ENCODE measurements at places on chromosomes 2 and 18. TPM values are rescaled to one million over a fixed set of nuclear protein-coding genes. Genes with fewer than 3 reads are reported as not detected.

DNA sequence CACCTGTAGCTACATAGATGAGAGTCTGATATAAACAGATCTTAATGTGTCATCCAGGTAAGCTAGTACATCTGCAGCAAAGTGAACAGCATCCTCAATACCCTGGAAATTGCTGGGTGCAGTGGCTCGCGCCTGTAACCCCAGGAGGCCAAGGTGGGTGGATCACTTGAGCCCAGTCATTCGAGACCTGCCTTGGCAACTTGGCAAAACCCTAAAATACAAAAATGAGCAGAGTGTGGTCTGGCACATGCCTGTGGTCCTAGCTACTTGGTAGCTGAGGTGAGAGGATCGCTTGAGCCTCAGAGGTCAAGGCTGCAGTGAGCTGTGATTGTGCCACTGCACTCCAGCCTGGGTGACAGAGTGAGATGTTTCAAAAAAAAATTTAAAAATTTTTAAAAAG, 233.9 kb upstream of the SP5 start:
- no peak for DNase-seq

Gene OR6B2
- not detected for total RNA-seq

Gene FSIP2
- 8.4 TPM for total RNA-seq

Gene FN1
- total RNA-seq, result 1,605 TPM

GRCh38 chr2:160918906-160919503, 241.2 kb upstream of the TANK start:
- DNase-seq, result peak; percentile 89

Gene MTLN
- 35.5 TPM for total RNA-seq

Gene FBXO36
- total RNA-seq, result 13.3 TPM

- peak; percentile 55 for DNase-seq
These were observed 209.0 kb downstream of the PRKCE start for GRCh38 chr2:45860136-45861121.

Gene GBX2
- not detected for total RNA-seq

Gene TCF23
- not detected for total RNA-seq

DNA sequence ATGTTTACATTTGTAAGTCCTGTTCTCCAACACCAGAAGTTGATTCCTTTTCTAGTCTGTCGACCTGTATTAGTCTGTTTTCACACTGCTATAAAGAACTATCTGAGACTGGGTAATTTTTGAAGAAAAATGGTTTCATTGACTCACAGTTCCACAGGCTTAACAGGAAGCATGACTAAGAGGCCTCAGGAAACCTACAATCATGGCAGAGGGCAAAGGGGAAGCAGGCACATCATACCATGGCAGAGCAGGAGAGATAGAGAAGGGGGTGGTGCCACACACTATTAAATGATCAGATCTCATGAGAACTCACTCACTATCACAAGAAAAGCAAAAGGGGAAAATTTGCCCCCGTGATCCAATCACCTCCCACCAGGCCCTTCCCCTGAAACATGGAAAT, 112.8 kb upstream of the MAP3K20 start:
- no peak for DNase-seq

Gene TXNDC2
- not detected for total RNA-seq

- DNase-seq, result no peak
These were observed 82.5 kb upstream of the OTX1 start for GRCh38 chr2:62968168-62968567.

Gene C2orf42
- total RNA-seq, result 12.3 TPM

DNA sequence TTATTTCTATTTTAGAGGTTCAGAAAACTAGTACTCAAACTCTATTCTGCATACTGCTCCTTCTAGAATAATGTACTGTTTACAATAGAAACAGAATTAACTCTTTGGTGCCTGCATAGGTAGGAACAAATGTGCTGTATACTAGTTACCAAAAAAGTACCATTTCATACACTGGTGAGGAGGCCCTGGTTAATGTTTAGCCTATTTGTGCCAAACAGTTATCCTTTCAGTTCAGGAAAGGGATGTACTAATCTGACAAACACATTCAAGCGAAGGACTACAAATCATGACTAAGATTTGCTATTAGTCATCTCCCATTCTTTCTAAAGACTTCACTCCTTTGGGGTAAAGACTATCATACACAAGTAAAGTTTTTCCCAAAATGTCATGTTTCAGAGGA, 47.4 kb downstream of the EXOC6B start:
- DNase-seq, result no peak

- DNase-seq, result no peak
These were observed 42.2 kb upstream of the FAM117B start for GRCh38 chr2:202592566-202592965.

Gene NGEF
- 1.6 TPM for total RNA-seq

DNA sequence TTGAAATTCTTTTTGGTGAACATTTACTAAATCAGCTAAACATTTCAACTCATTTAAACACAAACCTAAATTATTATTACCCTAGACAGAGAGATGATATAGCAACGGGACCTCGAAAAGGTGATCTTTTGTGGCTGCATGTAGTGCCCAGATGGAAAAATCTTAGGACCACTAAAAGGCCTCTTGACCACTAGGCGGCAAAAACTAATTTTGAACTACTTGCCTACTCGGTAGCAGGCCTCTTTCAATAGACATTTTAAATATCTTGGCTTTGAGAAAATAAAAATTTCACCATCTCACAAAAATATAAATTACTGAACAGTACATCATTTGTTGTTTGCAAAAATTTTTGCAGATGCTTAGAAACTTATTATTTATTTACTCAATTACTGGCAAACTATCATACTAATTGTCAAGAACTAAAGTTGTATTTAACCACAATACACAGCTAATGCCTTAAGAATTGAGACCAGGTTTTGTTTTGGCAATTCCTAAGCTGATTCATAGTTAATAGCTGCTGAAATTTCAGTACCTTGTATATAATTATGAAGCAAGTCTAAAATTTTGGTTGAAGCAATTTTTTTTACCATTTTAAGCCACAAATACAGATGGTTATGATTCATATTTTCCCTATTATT, 9.4 kb downstream of the COL3A1 start:
- DNase-seq, result no peak

Gene RUFY4
- total RNA-seq, result 0.35 TPM

Gene RNF152
- total RNA-seq, result 90.8 TPM

Gene GPR155
- total RNA-seq, result 4.5 TPM

Gene DLGAP1
- 21.5 TPM for total RNA-seq

DNA sequence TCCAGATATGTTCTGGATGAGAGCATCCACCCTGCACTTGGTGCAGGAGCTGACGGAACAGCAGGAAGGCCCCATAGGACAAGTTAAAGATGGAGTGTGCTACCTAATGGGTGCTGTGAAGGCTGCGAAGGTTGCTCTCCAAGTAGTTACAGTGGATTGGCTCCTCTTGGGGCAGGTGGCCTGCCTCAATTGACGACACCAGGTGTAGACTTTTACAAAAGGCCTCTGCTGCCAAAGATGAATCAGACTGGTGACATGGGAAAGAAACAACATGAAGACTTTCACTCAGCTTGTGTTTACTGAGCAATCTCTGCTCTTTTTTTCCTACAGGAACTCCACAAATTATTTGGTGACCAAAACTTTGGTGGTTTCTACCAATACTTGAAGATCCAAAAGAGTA, 437.7 kb downstream of the PLCL1 start:
- DNase-seq, result no peak

DNA sequence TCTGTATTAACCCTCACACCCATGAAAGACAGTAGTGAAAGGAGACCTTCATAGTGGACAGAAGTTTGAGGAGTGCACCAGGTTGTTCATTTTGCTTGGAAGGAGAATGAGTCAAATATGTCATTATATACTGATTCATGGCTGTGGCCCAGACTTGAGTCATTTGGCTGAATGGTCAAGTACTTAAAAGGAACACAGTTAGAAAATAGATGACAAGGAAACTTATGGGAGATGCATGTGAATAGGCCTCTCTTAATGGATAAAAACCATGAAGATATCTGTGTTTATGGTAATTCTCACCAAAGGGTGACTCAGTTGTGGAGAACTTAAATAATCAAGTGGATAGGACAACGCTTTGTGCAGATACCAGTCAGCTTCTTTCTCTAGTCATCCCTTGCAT, 524.7 kb upstream of the CNTNAP5 start:
- no peak for DNase-seq

Gene FAM168B
- 73.1 TPM for total RNA-seq

GRCh38 chr18:10414293-10414842, 40.1 kb upstream of the APCDD1 start:
- no peak for DNase-seq

Gene UGT1A6
- not detected for total RNA-seq

Gene SIGLEC15
- not detected for total RNA-seq

DNA sequence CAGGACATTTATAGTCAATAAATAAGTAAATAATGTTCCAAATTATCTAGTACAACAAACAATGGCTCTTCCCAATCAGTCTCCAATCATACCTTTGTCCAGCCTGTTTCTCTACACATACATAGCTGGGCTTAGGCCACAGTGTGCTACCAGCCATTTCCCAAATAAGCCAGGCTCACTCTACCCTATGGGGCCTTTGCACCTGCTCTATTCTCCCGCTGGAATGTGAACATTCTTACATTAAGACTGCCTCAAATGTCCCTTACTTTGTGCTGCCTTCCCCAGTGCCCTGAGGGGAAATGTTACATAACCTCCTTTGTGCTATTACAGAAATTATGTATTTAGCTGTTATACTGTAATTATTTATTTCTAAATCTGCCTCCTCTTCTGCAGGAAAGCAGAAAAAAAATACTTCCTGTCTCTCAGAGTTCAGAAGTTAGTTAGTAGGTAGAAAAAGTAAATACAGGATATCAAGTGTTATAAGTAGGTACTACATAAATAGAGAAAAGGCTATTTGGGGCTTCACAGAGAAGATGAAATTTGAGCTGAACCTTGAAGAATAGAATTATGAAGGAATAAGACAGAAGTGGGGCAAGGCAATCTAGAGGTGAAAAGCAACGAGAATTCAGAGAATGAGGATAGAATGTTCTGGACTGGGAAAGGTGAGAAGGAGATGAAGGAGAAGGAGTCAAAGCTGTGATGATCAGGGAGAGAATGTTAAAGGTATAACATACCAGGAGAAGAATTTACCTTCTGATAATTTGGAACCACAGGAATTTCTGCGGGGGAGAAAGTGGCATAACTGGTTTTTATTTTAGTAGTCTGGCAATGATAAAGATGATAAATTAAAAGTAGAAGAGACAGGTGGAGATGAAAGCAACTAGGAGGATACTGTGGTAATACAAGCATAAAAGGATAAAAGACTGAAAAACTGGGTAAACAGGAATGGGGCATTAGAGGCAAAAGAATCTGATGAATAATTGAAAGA, 37.0 kb downstream of the ROCK1 start:
- DNase-seq, result no peak

DNA sequence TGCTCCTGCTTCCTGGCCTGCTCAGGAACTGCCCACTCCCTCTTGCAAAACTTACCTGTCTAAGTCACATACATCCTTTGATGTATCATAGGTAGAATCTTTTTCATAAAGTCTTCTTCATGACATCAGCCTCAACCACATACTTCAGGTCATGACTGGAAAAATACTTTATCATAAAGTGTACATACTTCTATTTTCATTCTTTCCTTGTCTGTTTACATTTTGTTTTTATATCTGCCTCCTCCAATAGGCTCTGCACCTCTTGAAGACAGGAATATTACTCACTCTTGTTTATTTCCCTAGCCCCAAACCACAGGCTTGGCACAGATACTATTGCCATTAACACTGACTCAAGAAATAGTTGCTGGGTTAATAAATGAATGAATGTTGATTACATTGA, 43.6 kb upstream of the ZNF804A start:
- DNase-seq, result no peak

- no peak for DNase-seq
These were observed 42.6 kb upstream of the SETBP1 start for GRCh38 chr18:44638034-44638540.

- peak; percentile 65 for DNase-seq
These were observed 15.8 kb downstream of the INPP5D start for GRCh38 chr2:233075966-233076339.

DNA sequence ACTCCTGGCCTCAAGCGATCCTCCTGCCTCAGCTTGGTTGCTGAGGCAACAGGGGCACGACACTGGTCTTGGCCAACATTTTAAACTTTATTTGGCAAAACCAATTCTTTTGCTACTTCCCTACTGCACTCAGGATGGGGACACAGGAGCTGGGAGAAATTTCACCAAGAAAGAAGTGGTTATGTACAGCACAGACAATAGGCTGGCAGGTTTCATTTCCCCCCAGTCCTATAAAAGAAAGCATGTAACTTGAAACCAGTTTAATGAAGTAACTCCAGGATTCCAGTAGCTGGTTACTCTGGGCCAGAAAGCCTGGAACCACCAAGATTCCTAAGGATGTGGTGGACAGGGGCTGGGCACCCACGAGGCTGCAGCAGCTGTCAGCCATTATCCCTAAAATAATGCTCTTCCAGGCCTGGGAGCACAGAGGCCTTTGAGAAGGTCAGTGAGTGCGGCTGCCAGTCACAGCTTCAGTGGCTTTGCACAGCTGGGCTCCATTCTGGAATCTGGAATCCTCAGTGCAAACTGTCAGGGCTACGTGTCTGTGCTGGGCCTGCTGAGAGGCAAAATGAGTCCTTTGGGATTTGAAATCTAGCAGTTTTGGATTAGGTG, 142.3 kb upstream of the ITGA6 start:
- DNase-seq, result peak; percentile 86

Gene UGT1A1
- total RNA-seq, result not detected

GRCh38 chr2:183031911-183032794, 6.1 kb downstream of the NCKAP1 start:
- DNase-seq, result no peak

Gene SIX3
- 5.2 TPM for total RNA-seq

GRCh38 chr2:69366-70344, 23.4 kb upstream of the FAM110C start:
- peak; percentile 52 for DNase-seq

Gene RAPGEF4
- 0.77 TPM for total RNA-seq

GRCh38 chr18:67301592-67301991, 214.9 kb downstream of the DSEL start:
- DNase-seq, result no peak

Gene ST8SIA5
- 0.24 TPM for total RNA-seq

- no peak for DNase-seq
These were observed 138.4 kb upstream of the ARL4C start for GRCh38 chr2:234635284-234635683.

GRCh38 chr2:32135409-32135808, 30.3 kb upstream of the SLC30A6 start:
- DNase-seq, result no peak

GRCh38 chr2:55061523-55062344, 11.5 kb upstream of the RTN4 start:
- DNase-seq, result no peak

DNA sequence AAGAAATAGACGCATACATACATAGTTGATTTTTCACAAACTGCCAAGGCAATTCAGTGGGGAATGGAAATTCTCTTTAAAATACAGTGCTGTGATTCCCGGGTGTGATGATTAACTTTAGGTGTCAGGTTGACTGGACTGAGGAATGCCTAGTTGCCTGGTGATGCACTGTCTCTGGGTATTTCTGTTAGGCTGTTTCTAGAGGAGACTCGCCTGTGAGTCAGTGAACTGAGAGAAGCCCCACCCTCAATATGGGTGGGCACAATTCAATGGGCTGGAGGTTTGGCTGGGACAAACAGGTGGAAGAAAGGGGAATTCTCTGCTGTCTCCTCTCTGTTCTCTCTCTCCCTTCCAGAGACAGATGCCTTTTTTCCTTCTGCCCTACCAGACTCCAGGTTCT, 187.6 kb downstream of the ARHGAP28 start:
- DNase-seq, result peak; percentile 62

Gene CYP1B1
- 9.4 TPM for total RNA-seq

- no peak for DNase-seq
These were observed 245.7 kb upstream of the CTAGE1 start for GRCh38 chr18:22663378-22663777.

- DNase-seq, result no peak
These were observed 16.0 kb downstream of the CEP192 start for GRCh38 chr18:13007248-13007560.

Measured in endodermal cell (in vitro differentiated cells).